PC-3 (cell line): ENCODE measurements at places on chromosomes 3 and 15. TPM values are rescaled to one million over a fixed set of nuclear protein-coding genes. Genes with fewer than 3 reads are reported as not detected.

Gene GOLGA8H
- total RNA-seq: 0.84 and 1.0 TPM in 2 replicates

DNA sequence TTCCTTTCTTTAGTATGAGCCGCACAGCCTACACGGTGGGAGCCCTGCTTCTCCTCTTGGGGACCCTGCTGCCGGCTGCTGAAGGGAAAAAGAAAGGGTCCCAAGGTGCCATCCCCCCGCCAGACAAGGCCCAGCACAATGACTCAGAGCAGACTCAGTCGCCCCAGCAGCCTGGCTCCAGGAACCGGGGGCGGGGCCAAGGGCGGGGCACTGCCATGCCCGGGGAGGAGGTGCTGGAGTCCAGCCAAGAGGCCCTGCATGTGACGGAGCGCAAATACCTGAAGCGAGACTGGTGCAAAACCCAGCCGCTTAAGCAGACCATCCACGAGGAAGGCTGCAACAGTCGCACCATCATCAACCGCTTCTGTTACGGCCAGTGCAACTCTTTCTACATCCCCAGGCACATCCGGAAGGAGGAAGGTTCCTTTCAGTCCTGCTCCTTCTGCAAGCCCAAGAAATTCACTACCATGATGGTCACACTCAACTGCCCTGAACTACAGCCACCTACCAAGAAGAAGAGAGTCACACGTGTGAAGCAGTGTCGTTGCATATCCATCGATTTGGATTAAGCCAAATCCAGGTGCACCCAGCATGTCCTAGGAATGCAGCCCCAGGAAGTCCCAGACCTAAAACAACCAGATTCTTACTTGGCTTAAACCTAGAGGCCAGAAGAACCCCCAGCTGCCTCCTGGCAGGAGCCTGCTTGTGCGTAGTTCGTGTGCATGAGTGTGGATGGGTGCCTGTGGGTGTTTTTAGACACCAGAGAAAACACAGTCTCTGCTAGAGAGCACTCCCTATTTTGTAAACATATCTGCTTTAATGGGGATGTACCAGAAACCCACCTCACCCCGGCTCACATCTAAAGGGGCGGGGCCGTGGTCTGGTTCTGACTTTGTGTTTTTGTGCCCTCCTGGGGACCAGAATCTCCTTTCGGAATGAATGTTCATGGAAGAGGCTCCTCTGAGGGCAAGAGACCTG, 13.2 kb downstream of the GREM1 start:
- H3K27me3 ChIP-seq: no peaks in the 10 kb centered on the region
- H3K4me1 ChIP-seq: peaks cover 12% of the 10 kb centered on the region; the same call in 1 of the 2 replicates
- DNase-seq: peak; percentile 57

DNA sequence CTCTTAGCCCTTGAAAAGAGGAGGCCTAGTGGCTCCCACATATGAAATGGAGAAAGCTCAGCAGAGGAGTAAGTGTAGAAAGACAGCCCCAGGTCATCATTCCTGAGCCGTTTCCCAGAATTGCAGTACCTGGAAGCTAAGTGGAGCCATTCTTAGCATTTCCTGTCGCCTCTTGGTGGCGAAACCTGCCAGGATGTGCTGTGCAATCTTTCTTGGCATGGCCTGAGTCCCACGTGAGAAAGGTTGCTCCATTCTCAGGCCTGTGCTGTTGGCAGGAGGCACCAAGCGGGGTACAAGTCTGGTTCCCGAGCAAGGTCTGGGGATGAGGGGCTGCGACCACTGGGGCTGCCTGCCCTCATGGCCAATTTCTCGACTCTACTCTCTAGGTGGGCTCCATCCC, 207.2 kb upstream of the TPM1 start:
- no peaks in the 10 kb centered on the region for H3K36me3 ChIP-seq
- no peak overlapping the region for H3K27ac ChIP-seq
- no peaks in the 10 kb centered on the region for H3K27me3 ChIP-seq
- H3K4me1 ChIP-seq: no peaks in the 10 kb centered on the region; the same call in 1 of the 2 replicates
- H3K4me3 ChIP-seq: no peak overlapping the region

DNA sequence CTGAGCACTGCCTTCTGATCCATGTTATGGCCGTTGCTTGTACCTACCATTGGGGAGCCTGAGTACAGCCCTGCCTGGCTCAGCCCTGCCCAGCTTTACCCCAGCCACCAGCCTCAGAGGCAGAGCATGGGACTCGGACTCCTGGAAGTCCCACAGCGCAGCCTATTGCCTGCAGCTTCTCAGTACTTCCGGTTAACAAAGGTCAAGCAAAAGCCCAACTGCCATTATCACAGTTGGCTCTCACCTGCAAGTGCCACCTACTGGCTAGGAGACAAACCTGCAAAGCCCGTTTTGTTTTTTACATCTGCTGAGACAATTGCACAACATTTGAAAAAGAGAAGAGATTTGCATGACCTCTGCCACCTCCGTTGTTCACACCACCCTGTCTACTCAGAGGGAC, 1081.7 kb downstream of the NAALADL2 start:
- H3K27ac ChIP-seq: 0 out of 2 replicates have a peak overlapping the region, but pooled peaks have one; percentile 3
- H3K27me3 ChIP-seq: no peaks in the 10 kb centered on the region
- peak; percentile 47 for DNase-seq

Gene ARID3B
- total RNA-seq: 17.4 and 19.0 TPM in 2 replicates

DNA sequence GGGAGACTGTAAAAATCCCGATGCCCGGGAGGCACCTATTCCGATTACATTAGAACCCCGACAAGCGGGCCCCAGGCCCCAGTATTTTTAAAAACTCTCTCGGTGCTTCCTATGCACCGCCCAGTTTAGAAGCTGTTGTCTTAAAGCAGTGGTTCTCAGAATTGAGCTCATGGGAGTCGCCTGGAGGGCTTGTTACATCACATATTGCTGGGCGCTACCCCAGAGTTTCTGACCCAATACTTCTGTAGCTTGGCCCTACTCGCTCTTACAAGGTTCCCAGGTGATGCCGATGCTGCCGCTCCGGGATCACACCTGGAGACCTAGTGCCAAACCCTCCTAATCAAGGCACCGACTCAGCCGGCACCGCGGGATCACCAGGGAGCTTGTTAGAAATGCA, 35.2 kb downstream of the CPN2 start:
- peaks cover 38% of the 10 kb centered on the region for H3K4me1 ChIP-seq
- H3K27ac ChIP-seq: no peak overlapping the region
- H3K4me3 ChIP-seq: peak overlapping the region; percentile 64
- peaks cover 24% of the 10 kb centered on the region for H3K36me3 ChIP-seq
- H3K27me3 ChIP-seq: no peaks in the 10 kb centered on the region
- DNase-seq: no peak

Gene KIF23
- 77.3 and 87.0 TPM in 2 replicates for total RNA-seq

Gene GRK7
- total RNA-seq: 0.12 TPM in 1 of 2 replicates, not detected in the other

Gene TRAT1
- not detected in 2 replicates for total RNA-seq

Gene CD200
- not detected in 2 replicates for total RNA-seq

DNA sequence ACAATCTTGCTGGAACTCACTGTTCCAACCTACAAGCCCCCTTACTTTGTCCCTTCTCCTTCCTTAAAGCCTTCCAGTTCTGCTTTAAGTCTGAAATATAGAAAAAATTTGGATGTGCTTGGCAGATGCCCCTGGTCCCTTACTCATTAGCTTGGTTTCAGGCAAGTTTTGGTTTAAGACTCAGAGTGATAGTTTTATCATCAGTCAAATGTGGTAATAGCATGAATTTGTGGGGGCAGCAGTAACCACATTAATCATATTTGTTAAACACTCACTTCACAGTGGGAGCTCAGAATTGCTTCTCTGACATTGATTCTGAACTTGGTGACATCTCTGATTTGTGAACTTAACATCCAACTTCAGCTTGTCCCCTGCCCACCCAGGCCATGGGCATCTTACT, 58.3 kb upstream of the ALDH1A3 start:
- no peak overlapping the region for H3K27ac ChIP-seq
- H3K4me1 ChIP-seq: no peaks in the 10 kb centered on the region
- no peak overlapping the region for H3K4me3 ChIP-seq

- no peak overlapping the region for H3K27ac ChIP-seq
- H3K4me3 ChIP-seq: no peak overlapping the region
- DNase-seq: no peak
- peaks cover 4% of the 10 kb centered on the region; the same call in 1 of the 2 replicates for H3K4me1 ChIP-seq
- peaks cover 11% of the 10 kb centered on the region for H3K27me3 ChIP-seq
- H3K36me3 ChIP-seq: no peaks in the 10 kb centered on the region
Observed at GRCh38 chr3:127174284-127174683, 18.6 kb upstream of the PRR23E start.

Gene CHDH
- total RNA-seq: 3.2 and 5.1 TPM in 2 replicates

- peak overlapping the region; percentile 89 for H3K27ac ChIP-seq
- H3K36me3 ChIP-seq: no peaks in the 10 kb centered on the region
- H3K4me3 ChIP-seq: peak overlapping the region; percentile 26; the same call in 1 of the 2 replicates
- H3K27me3 ChIP-seq: no peaks in the 10 kb centered on the region
Observed at GRCh38 chr15:84859144-84859543, 25.3 kb upstream of the SLC28A1 start.

Gene CYP11A1
- total RNA-seq: 0.18 TPM in 1 of 2 replicates, not detected in the other

GRCh38 chr15:86263230-86263629, 183.6 kb downstream of the AGBL1 start:
- DNase-seq: no peak
- no peak overlapping the region for H3K4me3 ChIP-seq
- H3K27me3 ChIP-seq: no peaks in the 10 kb centered on the region
- H3K4me1 ChIP-seq: no peaks in the 10 kb centered on the region
- no peak overlapping the region for H3K27ac ChIP-seq

- no peak for DNase-seq
- no peak overlapping the region for H3K27ac ChIP-seq
- H3K36me3 ChIP-seq: no peaks in the 10 kb centered on the region; the same call in 1 of the 2 replicates
Observed at GRCh38 chr15:63669074-63669473, 71.9 kb downstream of the FBXL22 start.

Gene NOX5
- 237 and 339 TPM in 2 replicates for total RNA-seq

- no peak for DNase-seq
- H3K36me3 ChIP-seq: no peaks in the 10 kb centered on the region
- no peak overlapping the region for H3K4me3 ChIP-seq
- peaks cover 5% of the 10 kb centered on the region; the same call in 1 of the 2 replicates for H3K4me1 ChIP-seq
- H3K27ac ChIP-seq: no peak overlapping the region
Observed at GRCh38 chr15:58311556-58311955, 120.2 kb upstream of the LIPC start.

- no peaks in the 10 kb centered on the region for H3K36me3 ChIP-seq
- no peaks in the 10 kb centered on the region for H3K4me1 ChIP-seq
- peak; percentile 70 for DNase-seq
- peaks cover 49% of the 10 kb centered on the region for H3K27me3 ChIP-seq
- H3K4me3 ChIP-seq: no peak overlapping the region
Observed at GRCh38 chr3:10594915-10595314, 89.5 kb upstream of the ATP2B2 start.

Gene CYP1A2
- not detected in 2 replicates for total RNA-seq

Gene MYO1E
- total RNA-seq: 67.7 and 68.8 TPM in 2 replicates

DNA sequence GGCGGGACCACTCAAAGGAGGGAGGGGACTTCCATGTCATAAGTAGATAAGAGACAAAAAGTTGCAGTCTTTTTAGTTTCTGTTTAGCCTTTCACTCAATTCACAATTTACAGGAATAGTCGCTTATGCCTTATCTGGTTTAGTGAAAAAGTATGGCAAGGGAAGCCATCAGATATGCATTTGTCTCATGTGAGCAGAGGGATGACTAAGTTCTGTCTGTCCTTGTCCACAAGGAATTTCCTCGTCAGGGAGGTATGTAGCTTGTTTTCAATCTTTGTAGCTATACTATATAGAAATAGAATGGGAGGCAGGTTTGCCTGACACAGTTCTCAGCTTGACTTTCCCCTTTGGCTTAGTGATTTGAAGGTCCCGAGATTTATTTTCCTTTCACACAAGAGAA, 882.8 kb downstream of the NAALADL2 start:
- H3K4me3 ChIP-seq: no peak overlapping the region
- no peak overlapping the region for H3K27ac ChIP-seq
- H3K4me1 ChIP-seq: peaks cover 56% of the 10 kb centered on the region
- DNase-seq: peak; percentile 58
- H3K27me3 ChIP-seq: no peaks in the 10 kb centered on the region

- H3K4me1 ChIP-seq: no peaks in the 10 kb centered on the region
- no peak overlapping the region for H3K4me3 ChIP-seq
- H3K36me3 ChIP-seq: no peaks in the 10 kb centered on the region; the same call in 1 of the 2 replicates
- H3K27ac ChIP-seq: no peak overlapping the region
- peak; percentile 75 for DNase-seq
Observed at GRCh38 chr3:137105277-137105977, 147.6 kb downstream of the IL20RB start.

GRCh38 chr3:132563420-132564069, 33.5 kb upstream of the ACKR4 start:
- H3K4me3 ChIP-seq: no peak overlapping the region
- no peaks in the 10 kb centered on the region for H3K27me3 ChIP-seq
- DNase-seq: no peak
- no peaks in the 10 kb centered on the region for H3K36me3 ChIP-seq

Gene TTC21A
- 1.2 TPM in 2 replicates for total RNA-seq

DNA sequence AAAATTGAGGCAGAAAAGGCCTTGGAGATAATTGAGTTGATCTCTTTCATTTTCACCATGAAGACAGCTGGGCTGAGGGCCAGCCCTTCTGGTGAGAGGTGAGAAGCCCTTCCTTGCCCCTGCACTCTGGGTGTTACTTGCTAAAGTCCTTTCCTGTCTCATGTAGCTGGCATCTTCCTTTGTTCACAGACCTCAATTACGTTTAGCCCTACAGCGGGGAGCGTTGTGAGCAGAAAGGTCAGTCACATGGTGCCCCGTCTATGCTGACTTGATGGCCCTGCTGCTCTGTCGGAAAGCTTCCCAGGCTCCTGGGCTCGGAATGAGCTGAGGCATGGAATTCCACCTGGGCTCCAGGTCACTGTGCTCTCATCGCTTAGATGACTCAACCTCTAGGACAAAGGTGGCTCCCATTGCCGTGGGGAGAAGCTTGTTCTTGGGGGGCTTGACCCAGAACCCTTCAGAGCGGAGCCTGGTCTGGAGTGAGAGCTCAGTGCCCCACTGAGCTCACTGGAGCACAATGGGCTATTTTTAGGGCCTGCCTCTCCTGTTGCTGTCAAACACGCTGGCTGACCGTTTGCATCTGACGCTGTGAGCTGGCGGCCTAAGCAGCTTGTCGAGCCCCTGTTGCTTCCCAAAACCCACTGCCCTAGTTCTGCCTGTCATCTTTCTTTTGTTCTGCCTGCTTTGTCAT, 47.0 kb downstream of the RPLP1 start:
- H3K4me1 ChIP-seq: no peaks in the 10 kb centered on the region
- no peaks in the 10 kb centered on the region for H3K27me3 ChIP-seq
- H3K27ac ChIP-seq: no peak overlapping the region
- no peaks in the 10 kb centered on the region for H3K36me3 ChIP-seq
